GM10248 (cell line): ENCODE measurements at places on chromosomes 7 and 10.

GRCh38 chr7:50821457-50822008 lies 38.8 kb upstream of the GRB10 start:
- DNase-seq = no peak

DNA sequence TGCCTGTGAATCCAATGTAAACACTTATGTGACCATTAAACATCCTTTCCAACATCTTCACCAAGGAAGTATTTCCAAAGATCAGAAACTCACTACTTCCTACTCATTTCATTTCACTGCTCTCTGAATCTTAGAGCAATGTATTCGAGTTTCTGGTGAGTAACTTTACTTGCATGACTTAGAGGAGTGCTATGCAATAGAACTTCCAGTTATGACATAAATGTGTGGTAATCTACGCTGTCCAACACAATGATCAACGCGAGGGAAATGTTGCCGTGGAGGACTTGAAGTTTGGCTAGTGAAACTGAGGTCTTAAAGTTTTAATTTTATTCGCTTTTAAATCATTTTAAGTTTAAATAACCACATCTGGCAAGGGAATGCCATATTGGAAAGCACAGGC lies 1326.3 kb downstream of the XPNPEP1 start:
- DNase-seq = no peak

DNA sequence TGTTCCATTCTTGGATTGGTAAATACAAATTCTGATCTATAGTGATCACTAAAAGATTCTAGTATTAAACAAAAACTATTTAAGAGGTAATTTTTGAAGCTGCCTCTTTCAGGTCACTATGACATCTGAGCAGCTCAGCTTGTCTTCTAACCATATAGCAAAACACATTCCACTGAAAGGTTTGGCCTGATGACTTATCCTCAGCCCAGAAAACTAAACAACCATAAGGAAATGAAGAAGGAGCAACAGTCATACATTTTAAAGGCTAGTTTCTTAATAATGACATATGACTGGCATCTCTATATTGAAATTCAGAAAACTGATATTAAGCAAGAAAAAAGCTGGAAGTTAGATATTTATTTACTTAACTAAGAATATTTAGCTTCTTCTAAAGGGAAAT lies 24.6 kb downstream of the NT5C2 start:
- DNase-seq = no peak

DNA sequence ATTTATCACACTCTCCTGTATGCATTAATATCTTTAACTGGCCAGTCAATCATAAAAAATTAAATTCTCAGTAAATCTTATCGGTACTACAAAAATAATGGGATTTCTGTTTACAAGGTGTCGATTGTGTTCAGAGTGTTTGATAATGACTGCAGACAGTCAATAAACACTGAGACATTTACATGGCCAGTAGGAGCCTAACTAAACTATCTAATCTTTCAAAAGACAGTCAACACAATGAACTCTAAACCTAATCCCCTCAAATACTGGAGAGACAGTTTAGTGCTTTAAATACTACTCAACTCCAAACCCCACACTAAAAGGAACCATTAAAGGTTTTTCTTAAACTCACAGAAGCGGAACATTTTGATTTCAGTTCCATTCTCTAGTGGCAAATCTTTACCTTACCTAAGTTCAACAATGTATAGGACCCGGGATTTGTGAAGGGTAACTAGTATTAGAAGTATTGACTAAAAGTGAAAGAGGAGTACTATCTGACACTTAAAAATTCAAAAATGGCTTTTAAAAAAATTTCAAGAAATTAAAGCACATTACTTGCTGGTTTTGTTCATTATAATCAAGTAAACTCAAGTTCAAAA lies 37.3 kb upstream of the EXOC6 start:
- DNase-seq = peak; percentile 23

GRCh38 chr10:80580638-80581468 lies 43.2 kb downstream of the SH2D4B start:
- DNase-seq = no peak

DNA sequence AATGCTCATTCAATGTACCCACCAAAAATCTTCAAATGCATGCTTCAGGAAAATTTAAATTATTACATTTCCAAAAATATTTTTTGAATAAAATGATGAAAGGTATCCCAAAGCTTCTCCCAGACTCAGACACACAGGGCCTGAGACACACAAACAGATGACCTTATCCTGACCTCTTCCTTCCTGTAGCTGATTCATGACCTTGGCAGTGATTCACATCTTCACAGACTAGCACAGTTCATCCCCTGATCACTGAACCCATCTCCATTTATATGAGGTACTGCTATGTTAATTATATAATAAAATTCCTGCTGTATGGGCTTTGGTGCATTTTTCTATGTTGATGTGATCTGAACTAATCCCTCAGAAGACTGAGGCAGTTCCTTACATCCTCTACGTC lies 265.0 kb upstream of the GLI3 start:
- no peak for DNase-seq
